CD8-positive, alpha-beta memory T cell (primary cell): ENCODE measurements at places on chromosomes 3 and 15. TPM values are rescaled to one million over a fixed set of nuclear protein-coding genes. Genes with fewer than 3 reads are reported as not detected.

- no peak for DNase-seq
These were observed 5.7 kb downstream of the ABHD5 start for GRCh38 chr3:43696441-43696840.

- DNase-seq = no peak
These were observed 56.2 kb downstream of the SH3BP5 start for GRCh38 chr3:15276028-15276724.

Gene NR1I2
- 0.35 TPM for total RNA-seq

- no peak for DNase-seq
These were observed 19.7 kb upstream of the IQSEC1 start for GRCh38 chr3:13092621-13093617.

GRCh38 chr3:115436767-115437301 lies 186.5 kb upstream of the GAP43 start:
- no peak for DNase-seq

DNA sequence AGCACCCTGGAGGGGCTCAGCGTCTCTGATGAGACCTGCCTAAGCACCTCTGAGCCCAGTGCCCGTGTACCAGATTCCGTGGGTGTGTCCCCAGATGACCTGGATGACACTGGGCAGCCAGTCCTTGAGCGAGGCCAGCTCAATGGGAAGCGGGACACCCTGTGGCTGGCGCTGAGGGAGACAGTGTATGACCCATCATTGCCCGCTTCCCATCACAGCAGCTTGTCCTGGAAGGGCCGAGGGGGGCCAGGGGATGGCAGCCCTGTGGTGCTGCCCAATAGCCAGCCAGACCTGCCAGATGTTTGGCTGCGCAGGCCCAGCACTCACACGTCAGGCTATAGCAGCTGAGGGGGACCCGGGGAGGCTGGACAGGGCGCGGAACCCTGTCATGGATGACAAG lies 12.0 kb downstream of the DISP2 start:
- no peak for DNase-seq

- DNase-seq = no peak
These were observed 21.6 kb downstream of the ANAPC13 start for GRCh38 chr3:134464064-134464688.

Gene GRIP2
- not detected for total RNA-seq

Gene ESYT3
- 0.07 TPM for total RNA-seq

DNA sequence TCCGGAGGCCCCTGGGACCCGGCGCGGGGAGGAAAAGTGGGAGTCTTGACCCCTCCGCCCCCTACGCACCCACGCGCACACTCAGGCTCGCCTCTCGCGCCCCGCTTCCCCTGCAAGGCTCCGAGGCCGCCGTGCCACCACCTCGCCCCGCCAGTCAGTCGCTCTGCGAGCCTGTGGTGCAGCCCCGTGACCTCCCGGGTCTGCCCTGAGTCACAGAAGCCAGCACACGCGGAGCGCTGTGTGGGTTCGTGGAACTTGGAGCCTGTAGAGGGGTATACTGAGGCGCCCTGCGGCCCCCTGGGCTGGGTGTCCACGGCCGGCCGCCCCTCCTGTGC lies 380 bp upstream of the ALS2CL start:
- DNase-seq = no peak

- DNase-seq = no peak
These were observed 16.7 kb downstream of the FBXO45 start for GRCh38 chr3:196585044-196585757.

- DNase-seq = no peak
These were observed 1060.4 kb downstream of the ZPLD1 start for GRCh38 chr3:103495186-103495585.

- no peak for DNase-seq
These were observed 301.0 kb downstream of the CADM2 start for GRCh38 chr3:85259748-85260147.

Gene RAB5A
- total RNA-seq = 75.3 TPM

DNA sequence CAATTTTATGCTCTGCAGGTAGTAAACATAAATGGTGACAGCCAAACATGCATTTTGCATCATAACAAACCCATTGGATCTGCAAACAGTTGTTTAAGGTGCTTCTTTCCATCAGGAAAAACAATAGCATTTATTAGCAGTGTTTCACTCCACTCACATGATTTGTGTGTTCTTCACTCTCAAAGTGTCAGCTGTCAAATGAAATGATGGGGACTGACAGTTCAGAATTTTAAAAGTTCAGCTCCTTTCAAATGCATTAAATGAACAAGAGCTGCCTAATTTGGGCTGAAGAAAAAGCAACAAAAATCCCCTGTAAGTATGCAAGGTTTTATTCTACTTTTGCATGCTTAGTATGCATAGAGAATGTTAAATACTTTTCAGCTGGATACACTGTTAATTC lies 145.2 kb upstream of the CDIN1 start:
- DNase-seq = no peak

- no peak for DNase-seq
These were observed 437.1 kb downstream of the SHQ1 start for GRCh38 chr3:72411126-72411525.

DNA sequence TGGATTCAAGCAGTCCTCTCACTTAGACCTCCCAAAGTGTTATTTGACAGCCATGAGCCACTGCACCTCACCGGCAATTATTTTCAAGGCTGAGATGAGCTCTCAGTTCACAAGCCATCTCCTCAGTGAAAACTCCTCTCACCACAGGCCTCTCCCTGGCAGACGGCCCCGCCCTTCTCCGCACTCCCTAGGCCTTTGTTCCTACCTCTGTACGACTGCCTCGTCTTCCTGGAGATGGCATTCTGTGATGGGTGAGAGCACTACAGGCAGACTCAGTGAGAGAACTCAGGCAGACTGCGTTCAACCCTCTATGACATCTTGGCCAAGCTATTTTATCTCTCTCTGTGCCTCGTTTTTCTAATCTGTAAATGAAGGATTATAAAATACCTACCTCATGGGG lies 67.0 kb upstream of the TPM1 start:
- DNase-seq = no peak

GRCh38 chr3:140588558-140588957 lies 89.3 kb upstream of the TRIM42 start:
- DNase-seq = no peak

GRCh38 chr3:100893590-100893989 lies 99.6 kb downstream of the ABI3BP start:
- DNase-seq = no peak

Gene P2RY1
- total RNA-seq = 0.18 TPM

DNA sequence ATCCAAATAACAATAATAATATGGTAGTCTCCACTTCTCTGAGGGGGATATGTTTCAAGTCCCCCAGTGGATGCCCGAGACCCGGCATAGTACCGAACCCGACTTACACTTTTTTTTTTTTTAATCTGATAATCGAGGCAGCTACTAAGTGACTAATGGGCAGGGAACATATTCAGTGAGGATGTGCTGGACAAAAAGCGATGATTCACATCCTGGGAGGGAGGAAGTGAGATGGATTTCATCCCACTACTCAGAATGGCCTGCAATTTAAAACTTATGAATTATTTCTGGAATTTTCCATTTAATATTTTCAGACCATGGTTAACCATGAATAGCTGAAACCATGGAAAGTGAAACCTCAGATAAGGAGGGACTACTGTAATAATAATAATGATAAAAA lies 49.5 kb upstream of the SELENOK start:
- no peak for DNase-seq

GRCh38 chr3:16441371-16441875 lies 72.1 kb downstream of the RFTN1 start:
- DNase-seq = no peak

DNA sequence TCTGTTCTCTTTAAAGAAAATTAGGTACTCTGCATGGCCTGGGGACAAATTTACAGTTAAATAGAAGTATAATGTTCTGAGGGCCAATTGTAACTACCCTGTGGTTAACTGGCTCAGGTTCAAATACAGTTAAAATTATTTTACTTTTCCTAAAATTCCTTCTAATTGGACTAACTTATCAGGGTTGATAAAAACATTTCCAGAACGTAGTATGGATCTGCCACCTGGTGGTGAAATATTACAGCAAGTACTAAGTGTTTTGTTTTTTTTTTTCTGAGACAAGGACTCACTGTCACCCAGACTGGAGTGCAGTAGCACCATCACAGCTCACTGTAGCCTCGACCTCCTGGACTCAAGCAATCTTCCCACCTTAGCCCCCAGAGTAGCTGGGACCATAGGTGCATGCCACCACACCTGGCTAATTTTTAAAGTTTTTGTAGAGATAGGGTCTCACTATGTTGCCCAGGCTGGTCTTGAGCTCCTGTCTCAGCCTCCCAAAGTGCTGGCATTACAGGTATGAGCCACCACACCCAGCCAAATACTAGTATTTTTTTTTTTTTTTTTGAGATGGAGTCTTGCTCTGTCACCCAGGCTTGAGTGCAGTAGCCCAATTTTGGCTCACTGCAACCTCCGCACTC lies 29.2 kb downstream of the NEO1 start:
- no peak for DNase-seq

GRCh38 chr3:187661267-187661666 lies 8.9 kb downstream of the SST start:
- no peak for DNase-seq

DNA sequence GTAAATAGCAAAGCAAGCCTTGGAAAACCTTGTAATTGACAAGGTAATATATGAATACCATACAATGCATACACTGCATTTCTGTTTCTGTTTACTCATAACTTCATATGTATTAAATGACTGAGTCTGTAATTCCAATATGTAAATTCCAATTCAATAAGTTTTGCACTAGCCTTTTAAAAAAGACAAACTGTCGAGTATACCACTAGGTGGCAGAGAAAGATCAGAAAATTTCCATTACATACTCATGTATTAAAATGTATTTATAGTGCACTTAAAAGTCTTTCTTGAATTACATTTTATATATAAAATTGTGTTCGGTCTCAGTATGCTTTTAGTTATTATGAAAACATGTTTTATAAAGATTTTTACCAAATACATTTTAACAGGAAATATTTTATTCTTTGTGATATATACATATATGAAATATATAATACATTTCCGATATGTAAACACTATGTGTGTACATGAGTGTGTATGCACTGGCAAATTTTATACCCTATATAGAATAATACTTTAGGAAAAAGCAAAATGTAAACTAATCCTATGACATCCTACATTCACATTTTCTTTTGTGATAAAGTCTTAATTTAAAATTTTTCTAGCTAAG lies 216.8 kb downstream of the VGLL3 start:
- no peak for DNase-seq

DNA sequence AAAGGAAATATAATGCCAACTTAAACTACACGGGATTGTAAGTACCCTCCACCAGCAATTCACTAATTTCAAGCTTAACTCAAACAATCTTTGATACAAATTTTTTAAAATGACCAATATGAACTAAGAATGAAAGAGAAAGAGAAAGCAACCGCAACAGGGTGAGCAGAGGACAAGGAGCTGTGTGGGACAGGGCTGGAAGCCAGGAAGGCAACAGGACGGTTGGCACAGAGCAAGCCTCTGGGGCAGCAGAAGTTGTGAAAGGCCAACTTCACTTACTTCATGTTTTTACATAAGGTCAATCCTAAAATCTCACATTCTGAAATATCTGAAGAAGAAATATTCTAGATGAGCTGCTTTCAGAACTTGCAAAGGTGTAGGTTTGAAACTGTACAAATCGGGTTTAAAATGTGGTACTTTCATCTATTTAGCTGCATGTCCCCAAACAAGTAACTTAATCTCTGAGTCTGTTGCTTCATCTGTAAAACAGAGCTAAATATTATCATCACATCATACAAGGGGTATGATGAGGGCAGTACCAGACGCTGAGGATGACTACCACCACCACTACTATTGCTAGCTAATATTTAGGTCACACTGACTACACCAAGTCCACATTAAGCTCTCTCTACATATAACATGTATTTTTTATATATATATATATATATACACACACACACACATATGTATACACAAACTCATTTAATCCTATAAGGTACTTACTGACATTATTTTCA lies 101.7 kb downstream of the IGSF11 start:
- no peak for DNase-seq

Gene USP8
- total RNA-seq = 59.8 TPM
